Stimulated activated CD8-positive, alpha-beta memory T cell treated with anti-CD3 and anti-CD28 coated beads, Interleukin-4, amount 100 ng/mL, for 1 hour (primary cell): ENCODE measurements at places on chromosomes 1 and 21.

DNA sequence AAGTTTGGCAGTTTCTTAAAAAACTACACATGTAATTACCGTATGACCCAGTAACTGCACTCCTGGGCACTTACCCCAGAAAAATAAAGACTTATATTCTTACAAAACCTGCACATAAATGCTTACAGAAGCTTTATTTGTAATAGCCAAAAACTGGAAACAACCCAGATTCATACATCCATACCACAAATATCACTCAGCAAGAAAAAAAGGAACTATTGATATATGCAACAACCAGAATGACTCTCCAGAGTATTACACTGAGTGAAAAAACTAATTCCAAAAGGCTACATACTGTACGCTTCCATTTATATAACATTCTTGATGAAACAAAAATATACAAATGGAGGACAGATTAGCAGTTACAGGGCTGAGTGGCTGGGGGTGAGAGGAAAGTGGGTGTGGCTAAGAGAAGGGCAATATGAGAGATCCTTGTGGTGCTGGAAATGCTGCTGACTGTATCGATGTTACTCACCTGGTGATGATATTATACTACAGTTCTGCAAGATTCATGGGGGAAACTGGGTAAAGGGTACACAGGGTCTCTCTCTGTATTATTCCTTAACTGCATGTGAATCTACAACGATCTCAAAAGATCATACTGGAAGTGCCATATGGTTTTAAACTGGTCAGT lies 96.0 kb upstream of the GNG4 start:
- DNase-seq: no peak

DNA sequence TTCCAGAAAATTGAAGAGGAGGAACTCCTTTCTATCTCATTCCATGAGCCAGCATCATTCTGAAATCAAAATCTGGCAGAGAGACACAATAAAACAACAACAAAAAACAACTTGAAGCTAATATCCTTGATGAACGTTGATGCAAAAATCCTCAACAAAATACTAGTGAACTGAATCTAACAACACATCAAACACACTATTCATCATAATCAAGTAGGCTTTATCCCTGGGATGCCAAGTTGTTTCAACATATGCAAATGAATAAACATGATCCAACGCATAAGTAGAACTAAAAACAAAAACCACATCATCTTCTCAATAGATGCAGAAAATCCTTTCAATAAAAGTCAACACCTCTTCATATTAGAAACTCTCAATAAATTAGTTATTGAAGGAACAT lies 335.3 kb upstream of the BRINP3 start:
- DNase-seq: no peak

- no peak for DNase-seq
These were observed 49.6 kb downstream of the AK4 start for GRCh38 chr1:65197636-65198035.

GRCh38 chr1:115534106-115534505 lies 107.7 kb upstream of the VANGL1 start:
- DNase-seq: no peak

DNA sequence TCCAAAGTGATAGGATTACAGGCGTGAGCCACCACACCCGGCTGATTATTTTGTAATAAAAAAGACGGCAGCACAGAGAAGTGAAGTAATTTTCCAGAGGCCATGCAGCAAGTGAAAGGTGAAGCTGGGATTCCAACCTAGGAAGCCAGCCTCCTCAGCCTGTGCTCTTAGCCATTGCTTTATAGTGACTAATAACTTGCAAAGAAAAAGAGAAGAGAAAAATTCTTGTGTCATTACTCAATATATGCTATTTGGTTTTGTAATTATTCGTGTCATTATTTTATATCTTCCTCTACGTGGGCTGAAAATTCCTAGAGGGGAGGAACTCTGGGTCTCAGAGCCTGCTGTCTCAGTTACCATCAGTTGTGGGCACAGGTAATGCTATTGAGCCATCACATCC lies 1.6 kb upstream of the IER5 start:
- no peak for DNase-seq

GRCh38 chr21:45200581-45201296 lies 87.0 kb downstream of the POFUT2 start:
- DNase-seq: no peak

DNA sequence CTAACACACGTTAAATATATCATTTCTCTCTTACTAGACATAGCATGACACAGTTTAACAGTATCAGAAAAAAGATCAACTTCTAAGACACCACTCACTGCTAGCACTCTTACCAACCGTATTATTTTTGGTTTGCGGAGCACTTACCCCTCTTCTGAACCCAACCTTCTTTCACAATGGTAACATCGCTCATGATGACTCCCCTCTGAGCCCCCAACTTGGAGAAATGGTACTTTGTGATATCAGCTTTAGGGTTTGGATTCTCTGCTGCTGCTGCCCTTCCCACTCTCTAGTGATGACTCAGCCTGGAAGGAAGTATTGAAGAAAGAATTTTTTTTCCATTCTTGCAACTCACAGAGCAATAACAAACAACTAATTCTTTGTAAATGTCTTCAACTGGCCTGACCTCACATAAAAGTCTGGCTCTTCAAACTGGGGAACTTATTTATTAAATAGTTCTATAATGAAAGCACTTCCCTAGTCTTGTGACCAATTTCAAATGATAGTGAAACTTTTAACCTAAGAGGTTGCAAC lies 7.0 kb downstream of the AKT3 start:
- DNase-seq: no peak

- no peak for DNase-seq
These were observed 527.7 kb downstream of the LTN1 start for GRCh38 chr21:28464988-28465387.
